ENCODE measurements at places on chromosomes 11 and 22.

DNA sequence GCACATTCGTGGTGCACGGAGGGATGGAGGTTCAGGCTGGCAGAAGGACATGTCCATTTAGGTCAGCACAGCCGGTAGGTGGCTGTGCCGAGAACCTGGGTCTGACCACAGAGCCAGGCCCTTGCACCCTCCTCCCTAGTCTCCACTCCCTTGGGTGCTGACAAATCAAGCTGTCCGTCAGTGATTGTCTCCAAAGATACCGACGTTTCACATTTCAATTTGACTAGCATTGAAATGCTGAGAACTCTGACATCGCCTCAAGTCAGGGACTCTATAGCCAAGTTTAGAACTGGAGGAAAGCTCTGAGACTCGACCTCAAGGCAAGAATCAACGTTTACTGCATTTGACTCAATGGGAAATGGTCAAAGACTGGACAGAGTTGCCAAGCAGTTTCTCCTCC, 1321.1 kb downstream of the TBC1D22A start:
- no peak for DNase-seq

DNA sequence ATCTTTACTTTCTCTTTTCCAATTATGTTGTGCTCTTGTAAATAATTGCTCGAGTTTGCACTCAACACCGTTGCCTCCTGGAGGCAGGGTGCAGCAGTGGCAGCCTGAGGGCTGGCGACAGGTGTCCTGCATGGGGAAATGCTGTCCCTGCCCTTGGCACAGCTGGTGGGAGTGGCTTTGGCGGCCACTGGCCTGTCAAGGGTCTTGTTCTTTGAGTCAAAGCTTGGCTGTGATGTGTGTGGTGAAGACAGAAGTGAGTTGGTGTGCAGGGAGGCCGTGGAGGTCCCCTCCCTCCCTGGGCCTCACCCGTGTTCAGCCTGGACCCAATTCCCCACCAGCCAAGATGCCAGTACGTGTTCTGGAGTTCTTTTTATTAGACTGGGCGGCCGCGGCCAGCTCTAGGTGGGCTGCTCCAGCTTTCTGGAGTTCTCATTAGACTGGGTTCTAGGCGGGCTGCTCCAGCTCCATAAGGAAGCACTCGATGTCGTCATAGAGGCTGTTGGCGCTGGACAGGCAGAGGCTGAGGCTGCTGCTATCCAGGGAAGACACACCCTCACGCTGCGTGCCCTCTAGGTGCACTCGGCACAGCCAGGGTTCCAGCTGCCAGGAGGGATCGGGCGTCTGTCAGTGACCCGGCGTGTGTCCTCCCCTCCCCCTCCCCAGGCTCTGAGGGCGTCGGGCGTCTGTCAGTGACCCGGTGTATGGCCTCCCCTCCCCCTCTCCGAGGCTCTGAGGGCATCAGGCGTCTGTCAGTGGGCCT, 3.4 kb downstream of the IRF7 start:
- no peak for DNase-seq

DNA sequence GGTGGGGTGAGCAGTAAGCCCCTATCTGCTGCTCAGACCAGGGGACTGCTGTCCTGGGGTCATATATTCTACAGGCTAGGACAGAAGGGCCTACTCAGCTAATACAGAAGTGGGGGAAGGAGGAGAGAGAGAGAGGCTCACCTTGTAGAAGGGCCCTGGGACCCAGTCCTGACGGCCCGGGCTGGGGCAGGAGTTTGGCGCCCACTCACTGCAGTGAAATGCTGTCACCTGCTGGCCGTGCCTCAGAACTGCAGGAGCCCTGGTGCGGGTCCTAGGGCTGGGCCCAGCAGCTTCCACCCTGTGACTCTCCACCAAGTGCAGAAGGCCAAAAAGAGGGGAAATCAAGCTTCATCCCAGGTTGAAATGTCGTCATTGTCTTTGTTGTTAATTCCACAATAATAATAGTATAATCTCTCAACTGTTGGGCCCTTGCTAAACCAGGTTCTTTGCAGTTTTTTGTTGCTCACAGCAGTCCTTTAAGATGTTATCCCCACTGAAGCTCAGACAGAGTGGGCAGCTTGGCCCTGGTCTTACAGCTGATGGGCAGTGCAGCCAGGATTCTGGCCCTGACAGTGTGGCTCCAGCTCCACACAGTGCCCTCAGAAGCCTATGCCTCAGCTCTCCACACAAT, 29.6 kb downstream of the TRIM29 start:
- peak; percentile 78 for DNase-seq

DNA sequence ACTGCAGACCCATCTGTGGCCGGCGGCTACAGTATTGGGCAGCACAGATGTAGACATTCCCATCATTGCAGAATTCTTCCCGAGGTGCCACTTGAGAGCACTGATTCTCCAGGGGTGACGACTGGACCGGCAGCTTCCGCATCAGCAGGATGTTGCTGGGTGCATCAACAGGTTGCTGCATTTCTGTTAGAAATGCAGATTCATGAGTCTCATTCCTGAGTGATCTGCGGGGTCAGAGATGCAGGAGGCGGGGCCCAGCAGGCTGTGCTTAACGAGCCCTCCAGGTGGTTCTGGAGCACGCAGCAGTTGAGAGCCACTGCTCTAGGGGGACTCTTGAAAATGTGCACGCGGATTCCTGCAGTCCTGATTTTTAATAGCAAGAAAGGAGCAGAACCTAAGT, 321.8 kb downstream of the TBC1D22A start:
- DNase-seq = no peak

DNA sequence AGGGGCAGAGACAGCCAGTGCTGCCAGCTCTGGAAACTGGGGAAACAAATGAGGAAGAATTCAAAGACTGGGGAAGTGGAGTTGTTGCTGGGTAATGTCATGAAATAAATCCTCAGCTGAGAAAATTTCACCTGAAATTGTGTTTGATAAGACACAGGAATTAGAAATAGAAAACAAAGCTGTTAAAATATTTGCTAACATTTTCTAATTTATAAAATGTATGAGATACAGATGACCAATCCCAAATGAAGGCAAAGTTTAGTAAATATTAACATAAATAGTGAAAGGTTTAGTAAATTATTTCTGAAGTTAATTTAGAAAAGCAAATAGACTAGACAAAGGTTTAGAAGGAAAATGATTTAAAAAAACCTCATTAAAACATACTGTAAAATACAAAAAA, at the start of gene OR56A5:
TSS of gene OR56A5 (minus strand) at position 101 of the 400 bp plus-strand sequence. CDS start at position 101, 0 bp downstream.
- DNase-seq = no peak

Data from liver (tissue), 10 donors.